ENCODE measurements at places on chromosomes 7 and 10.

DNA sequence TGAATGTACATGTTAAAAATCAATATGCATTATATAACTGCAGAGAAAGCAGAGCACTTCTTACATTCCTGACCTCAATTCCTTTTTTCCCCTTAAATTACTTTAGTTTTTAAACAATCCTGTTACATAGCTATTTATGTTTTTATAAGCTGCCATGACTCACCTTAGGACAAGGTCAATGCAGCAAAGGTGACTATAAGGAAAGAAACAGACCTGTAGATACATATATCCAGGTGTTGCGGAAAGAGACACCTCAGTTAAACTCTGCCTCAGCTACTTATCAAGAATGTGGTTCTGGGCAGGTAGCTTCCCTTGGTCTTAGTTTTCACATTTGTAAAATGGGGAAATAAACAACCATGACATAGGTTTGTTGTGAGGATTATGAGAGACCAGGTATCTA, 105.5 kb downstream of the DPY19L1 start:
- DNase-seq: no peak

- no peak for DNase-seq
Observed at GRCh38 chr10:36263871-36264270, 621.8 kb upstream of the FZD8 start.

GRCh38 chr10:36366843-36367242, 724.7 kb upstream of the FZD8 start:
- DNase-seq: peak; percentile 6

DNA sequence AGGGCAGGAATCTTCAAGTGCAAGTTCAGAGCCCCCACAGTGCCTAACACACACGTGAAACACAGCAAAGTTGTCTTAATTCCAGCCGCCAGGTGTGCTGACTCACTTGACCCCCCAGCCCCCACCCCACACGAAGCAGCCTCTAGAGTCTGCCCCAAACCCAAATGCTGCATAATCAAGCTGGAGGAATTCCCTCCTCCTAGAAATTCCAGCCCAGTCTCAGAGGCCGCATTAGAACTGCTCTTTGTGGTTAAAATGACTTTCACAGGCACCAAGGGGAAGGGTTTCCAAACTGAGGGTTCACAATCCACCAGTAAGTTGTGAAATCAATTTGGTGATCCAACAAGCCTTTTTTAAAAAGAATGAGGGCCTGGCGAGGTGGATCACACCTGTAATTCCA, 67.0 kb upstream of the PLXNA4 start:
- peak; percentile 14 for DNase-seq

GRCh38 chr7:83486957-83487356, 162.0 kb downstream of the SEMA3E start:
- no peak for DNase-seq

GRCh38 chr7:87445897-87446296, 29.6 kb downstream of the ABCB4 start:
- DNase-seq: peak; percentile 9

DNA sequence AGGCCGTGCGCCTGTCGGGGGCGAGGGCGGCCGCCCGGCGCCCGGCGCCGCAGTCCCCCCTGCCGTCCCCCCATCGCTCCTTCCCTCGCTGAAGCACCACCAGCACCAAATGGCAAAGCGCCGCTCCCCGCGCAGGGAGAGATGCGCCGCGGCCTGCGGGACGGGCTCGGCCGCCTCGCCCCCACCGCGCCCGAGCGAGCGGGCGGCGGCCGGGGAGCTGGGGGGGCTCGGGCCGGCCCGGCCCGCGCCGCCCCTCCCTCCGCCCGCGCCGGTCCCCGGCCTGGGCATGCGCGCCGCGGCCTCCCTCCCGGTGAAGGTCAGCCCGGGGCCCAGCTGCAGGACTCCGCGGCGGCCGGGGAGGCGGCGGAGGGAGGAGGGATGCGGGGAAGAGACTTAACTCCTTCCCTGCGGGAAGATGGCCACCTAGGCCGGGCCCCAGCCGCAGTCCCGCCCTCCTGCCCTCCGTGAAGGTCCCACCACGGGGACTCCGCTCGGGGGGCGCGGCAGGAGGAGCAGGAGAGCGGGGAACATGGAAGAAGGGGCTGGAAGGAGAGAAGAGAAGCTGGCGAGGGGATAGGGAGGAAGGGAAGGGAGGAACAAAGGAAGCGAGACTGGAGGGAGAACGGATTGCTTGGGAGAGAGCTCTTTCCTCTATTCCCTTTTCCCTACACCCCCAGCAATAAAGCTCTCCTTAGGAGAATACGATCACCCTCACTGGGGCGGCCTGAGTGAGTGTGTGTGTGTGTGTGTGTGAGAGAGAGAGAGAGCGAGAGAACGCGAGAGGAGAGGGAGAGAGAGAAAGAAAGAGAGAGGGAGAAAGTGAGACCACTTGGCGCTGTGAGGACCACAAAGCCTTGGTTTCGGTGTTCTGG, 3.4 kb upstream of the SMARCD3 start:
- DNase-seq: no peak

DNA sequence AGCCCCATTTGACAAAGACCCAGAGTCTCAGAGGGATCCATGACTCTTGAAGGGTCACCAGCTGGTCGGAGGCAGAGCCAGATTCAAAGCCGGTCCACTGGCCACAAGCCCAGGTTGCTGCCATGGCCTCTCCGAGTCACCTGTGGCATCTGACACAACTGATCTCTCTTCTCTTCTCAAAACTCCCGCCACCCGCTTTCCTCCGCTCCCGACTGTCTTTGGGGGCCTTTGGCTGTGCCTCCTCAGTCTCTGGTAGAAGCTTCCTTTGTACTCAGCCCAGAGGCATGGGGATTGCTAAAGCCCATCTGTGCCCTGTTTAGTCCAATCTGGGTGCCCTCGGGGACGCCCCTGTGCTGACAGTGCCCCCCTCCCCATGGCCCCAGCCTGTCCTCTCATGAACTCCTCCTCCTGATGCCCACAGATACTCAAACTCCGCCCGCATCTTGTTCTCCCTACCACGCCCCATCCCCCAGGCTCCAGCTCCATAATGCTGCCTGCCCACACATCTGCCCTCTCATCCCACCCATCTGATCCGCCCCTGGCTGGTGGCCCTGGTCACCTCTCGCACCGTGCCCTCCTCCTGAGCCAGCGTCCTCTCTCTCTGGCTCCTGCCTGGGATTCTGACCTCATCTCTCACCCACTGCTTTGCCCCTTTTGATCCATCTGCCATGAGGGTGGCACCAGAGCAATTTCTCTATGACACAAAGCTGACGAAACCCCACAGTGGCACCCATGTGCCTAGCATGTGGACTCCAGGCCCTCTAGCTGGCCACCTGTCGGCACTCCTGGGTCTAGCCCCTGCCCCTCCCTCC, 150.6 kb downstream of the SLIT1 start:
- DNase-seq: no peak

DNA sequence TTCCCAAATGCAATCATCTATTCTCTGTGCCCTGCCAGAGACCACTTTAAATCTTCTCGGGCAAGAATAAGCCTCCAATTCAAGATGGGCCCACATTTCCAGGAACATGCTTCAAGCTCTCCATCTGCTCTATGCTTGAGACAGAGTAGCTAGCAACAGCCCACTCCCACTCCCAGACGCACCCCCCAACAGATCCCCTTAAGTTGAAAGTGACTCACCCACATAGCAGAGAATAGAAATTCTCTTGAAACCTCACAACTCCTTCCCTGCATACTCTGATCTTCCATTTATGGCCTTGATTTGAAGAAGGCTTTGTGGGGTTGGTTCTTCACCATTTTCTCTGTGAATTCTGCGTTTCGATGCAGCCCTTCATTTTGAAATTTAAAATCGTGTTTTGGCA, 604.0 kb downstream of the INHBA start:
- no peak for DNase-seq

DNA sequence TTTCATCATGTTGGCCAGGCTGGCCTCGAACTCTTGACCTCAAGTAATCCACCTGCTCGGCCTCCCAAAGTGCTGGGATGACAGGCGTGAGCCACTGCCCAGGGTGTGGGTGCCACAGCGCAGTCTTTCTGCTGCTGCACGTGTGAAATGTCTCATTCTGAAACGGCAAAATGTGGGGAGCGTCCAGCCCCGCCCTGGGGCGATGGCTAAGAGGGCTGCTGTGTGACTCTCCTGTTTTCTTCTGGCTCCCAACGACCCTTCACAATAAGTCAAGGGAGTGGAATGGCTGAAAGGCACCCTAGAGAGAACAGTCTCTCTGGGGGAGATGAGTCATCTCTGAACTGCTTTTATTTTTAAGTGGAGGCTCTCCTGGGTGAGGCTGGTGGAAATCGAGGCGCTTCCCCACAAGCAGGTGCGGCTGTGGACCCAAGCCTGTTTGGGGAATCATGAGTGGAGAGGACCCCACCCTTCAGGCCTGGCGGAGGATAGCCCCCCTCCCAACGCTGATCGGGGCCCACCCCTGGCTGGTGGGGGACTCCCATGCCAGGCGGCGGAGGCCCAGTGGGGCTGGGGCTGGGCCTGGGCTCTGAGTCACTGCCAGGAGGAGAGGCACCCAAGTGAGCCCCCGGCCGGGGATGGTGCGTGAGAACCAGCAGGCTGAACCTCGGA, 18.0 kb downstream of the ADAP1 start:
- peak; percentile 94 for DNase-seq

DNA sequence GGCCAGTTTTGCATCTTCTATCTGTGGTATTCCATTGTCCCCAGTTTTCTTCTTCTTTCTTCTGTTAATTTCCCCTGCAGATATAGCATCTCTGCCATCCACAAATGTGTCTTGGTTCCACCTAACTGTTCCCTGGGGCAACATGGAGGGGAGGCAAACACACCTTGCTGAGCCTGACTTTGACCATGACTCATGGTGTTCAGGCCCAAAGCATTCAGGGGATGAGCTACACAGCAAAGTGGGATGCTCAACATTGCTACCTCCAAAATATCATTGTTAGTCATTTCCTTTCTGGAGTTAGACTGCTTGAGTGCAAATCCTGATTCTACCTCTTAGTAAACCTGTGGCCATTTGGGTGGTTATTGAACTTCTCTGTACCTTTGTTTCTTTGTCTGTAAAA, 542.7 kb downstream of the LRMDA start:
- no peak for DNase-seq

DNA sequence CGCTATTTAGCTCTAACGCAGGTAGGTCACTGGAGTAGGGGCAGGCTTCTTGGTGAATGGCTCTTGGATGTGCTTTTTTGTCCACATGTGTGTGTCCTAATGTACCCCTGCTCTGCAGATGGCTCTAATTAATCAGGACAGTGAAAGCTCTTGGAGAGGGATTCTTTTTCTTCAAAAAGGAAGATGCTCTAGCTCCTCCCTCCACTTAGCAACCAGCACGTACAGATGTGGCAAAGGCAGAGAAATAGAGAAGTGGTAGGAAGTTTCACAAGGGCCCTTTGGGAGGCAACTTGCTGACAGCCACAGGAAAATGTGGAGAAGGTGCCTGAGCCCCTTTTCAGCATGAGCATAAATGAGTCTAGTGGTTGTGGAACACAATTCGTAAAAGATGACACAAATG, 221.7 kb downstream of the PLXNA4 start:
- peak; percentile 72 for DNase-seq

GRCh38 chr10:119630300-119630699, 20.9 kb upstream of the BAG3 start:
- no peak for DNase-seq

GRCh38 chr7:74026903-74027682, 880 bp upstream of the ELN start:
- peak; percentile 77 for DNase-seq

DNA sequence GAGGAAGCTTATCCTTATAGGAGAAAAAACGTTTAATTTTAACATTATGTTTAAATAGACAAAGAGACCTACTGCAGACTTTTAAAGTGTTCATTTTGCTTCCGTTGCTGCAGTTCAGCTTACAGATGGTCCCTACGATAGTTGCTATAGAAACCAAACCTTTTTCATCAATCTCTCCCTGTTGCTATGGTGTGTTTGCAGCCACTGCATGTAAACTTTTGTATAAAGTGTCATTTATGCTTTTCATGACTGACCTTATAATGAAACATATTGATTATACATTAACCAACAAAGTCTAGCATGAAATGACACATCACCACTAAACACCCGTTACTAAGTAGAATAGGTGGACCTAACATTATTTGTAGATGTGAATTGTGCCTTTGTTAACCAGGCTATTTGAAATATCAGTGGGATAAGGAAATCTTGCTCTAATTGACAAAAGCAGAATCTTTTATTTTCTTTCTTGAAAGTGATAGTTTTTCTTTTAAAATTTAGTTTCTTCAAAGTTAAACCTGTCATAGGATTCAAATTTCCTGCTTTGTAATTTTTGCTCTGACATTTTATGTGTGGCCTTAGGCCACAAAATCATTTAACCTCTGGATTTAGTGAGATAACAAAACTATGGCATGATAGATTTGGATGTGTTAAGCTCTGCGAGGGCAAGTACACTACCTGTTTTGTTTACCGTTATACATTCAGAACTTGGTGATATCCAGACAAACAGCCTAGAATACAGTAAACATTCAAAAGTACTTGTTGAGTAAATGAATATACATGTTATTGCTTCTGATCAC, 64.0 kb downstream of the CACNB2 start:
- DNase-seq: no peak

Measured in NB4 (cell line).